Hindlimb muscle (tissue), 1 donor: ENCODE measurements at places on chromosomes 5 and 9. TPM values are rescaled to one million over a fixed set of nuclear protein-coding genes. Genes with fewer than 3 reads are reported as not detected.

DNA sequence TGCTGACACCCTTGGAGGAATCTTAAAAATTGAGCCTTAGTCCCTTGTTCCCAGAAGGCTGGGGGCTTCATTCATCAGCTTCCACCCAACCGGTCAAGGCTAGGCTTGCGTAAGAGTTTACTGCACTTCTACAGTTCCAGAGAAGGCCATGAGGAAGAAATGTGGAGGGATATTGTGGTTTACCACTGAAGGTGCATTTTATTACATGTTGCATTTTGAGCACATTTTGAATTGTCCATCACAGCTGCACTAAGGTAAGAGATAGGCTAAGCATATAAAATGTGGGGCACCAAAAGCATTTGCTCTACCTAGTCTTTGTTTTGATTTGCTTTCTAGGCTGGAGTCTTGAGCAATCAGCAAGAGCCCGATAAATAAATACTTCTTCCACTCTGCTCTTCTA lies 167.1 kb upstream of the PAPPA start:
- DNase-seq, result no peak

DNA sequence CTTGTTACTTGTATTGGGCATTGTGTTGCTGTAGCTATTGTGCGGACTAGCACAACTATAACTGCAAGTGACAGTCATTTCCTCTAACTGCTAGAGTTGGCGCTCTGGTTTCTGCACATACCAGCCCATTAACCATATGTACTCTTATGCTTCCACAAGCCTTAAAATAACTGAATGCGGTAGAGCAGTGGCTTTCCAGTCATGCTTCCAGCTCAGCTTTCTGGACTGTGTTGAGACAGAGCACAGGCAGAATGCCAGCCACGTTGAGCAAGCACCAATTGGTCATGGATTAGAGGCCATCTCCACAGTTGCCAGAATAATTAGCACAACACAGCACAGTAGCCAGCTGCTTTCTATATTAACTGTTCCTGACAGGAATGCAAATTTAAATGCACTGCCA lies 12.2 kb downstream of the INVS start:
- DNase-seq, result peak; percentile 80

GRCh38 chr9:74555565-74555964 lies 58.4 kb downstream of the RORB start:
- DNase-seq, result no peak

- no peak for DNase-seq
These were observed 193.5 kb upstream of the KLF9 start for GRCh38 chr9:70607926-70608325.

The STPG3 gene
- not detected for polyA plus RNA-seq

The NUTM2G gene
- 1.6 TPM for polyA plus RNA-seq
